Chondrocyte (in vitro differentiated cells): ENCODE measurements at places on chromosomes 11 and 22. TPM values are rescaled to one million over a fixed set of nuclear protein-coding genes. Genes with fewer than 3 reads are reported as not detected.

DNA sequence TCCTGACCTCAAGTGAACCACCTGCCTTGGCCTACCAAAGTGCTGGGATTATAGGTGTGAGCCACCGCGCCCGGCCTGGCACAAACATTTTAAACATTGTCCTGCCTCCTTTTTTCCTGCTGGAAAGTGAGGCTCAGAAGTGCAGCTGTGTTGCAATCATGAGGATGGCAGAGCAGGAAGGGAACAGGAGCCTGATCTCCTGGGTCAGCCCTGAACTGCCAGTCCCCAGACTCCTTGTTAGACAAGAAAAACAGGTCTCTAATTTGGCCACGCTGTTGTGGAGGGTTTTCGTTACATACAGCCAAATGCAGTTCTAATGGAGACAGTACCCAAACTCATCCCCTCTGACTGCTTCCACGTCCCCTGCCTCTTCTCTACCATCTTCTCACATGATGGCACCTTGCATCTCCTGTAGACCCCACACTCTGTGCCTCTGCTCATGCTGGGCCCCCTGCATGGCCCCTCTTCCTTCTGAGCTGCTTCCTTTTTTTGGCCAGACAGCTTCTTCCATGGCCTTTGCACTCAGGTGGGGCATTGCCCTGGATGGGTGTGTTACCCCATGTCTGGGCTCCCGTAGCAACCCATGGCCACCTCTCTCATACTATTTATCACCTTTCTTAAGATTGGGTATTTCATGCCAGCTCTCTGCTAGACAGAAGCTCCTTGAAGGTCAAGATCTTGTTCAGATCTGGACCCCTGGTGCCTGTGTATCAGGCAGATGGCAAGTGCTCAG lies 227.1 kb downstream of the CEP164 start:
- H3K27ac ChIP-seq, result no peak overlapping the region
- H3K27me3 ChIP-seq, result peaks cover 55% of the 10 kb centered on the region
- no peak overlapping the region for H3K4me3 ChIP-seq

GRCh38 chr11:12523180-12523924 lies 146.0 kb downstream of the PARVA start:
- H3K36me3 ChIP-seq, result peaks cover 31% of the 10 kb centered on the region
- no peaks in the 10 kb centered on the region for H3K27me3 ChIP-seq
- H3K4me1 ChIP-seq, result peaks cover 9% of the 10 kb centered on the region
- H3K4me3 ChIP-seq, result no peak overlapping the region

Gene MS4A6A
- not detected in 3 replicates for total RNA-seq

GRCh38 chr11:15937601-15938120 lies 418.7 kb downstream of the SOX6 start:
- no peaks in the 10 kb centered on the region for H3K4me1 ChIP-seq
- no peak overlapping the region for H3K4me3 ChIP-seq
- no peaks in the 10 kb centered on the region for H3K36me3 ChIP-seq
- no peaks in the 10 kb centered on the region for H3K27me3 ChIP-seq

Gene CCDC73
- total RNA-seq, result not detected in 3 replicates

DNA sequence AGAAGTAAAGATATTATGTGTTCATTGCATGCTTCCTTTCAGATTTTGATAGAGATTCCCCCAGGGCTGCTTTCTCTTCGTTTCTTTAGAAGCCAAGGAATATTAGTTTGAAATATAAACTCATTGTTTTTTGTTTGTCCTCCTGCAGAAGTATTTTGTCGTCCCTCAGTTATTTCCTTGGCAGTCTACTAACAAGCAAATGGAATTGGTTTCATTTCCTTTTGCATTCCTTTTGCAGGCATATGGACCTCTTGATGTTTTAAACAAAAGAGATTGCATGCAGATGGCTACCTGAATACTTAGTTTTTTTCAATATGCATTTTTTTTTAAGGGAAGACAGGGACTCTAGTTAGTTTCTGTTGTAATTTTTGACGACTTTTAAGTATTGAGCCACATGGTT lies 62.2 kb downstream of the BCL2L13 start:
- H3K27me3 ChIP-seq, result no peaks in the 10 kb centered on the region
- H3K4me3 ChIP-seq, result no peak overlapping the region
- no peak overlapping the region for H3K27ac ChIP-seq
- no peak for DNase-seq

DNA sequence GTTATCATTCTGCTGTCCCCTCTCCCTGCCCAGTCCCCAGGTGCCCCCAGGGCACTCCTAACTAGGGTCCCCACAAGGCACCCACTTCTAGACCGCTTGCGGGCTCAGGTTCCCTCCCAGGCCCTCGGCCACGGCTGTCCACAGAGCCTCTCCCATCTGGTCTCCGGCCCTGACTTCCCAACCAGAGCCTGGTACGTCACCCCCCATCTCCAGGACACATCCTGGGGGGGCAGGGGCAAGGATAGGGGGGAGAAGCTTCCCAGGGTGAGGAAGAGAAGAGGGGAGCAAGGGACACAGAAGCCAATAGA lies 457 bp downstream of the SSTR3 start:
- peaks cover 10% of the 10 kb centered on the region for H3K4me1 ChIP-seq
- no peaks in the 10 kb centered on the region for H3K36me3 ChIP-seq
- peaks cover 20% of the 10 kb centered on the region for H3K27me3 ChIP-seq
- no peak overlapping the region for H3K4me3 ChIP-seq
- H3K27ac ChIP-seq, result no peak overlapping the region

Gene ENTHD1
- not detected in 3 replicates for total RNA-seq

DNA sequence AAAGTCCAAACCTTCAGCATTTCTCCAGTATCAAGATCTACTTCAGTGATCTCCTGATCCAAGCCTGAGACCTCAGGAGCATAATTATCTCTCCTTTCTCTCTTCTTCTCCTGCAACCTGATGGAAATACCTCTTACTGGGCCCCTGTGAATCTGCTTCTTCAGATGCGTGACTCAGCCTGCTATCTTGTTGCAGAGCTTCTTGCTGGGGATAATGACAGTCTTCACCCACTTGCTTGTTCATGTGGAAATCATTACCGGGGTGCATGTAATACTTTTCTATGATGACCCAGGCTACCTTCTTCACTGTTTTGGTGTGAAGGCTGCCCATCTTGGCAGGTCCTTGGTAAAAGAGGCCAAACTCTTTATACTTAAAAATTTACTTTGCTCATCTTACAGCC lies 140.0 kb upstream of the POU2AF2 start:
- H3K4me3 ChIP-seq, result no peak overlapping the region
- H3K36me3 ChIP-seq, result no peaks in the 10 kb centered on the region
- peaks cover 20% of the 10 kb centered on the region for H3K27me3 ChIP-seq
- H3K4me1 ChIP-seq, result no peaks in the 10 kb centered on the region
- H3K27ac ChIP-seq, result no peak overlapping the region

Gene ART1
- total RNA-seq, result not detected in 3 replicates

- peaks cover 21% of the 10 kb centered on the region for H3K36me3 ChIP-seq
- no peaks in the 10 kb centered on the region for H3K27me3 ChIP-seq
- peaks cover 6% of the 10 kb centered on the region for H3K4me1 ChIP-seq
- DNase-seq, result no peak
These were observed 24.7 kb downstream of the TBCEL start for GRCh38 chr11:121048464-121049233.

Gene DRG1
- 44.2 to 56.2 TPM (median 49.2 TPM) in 3 replicates for total RNA-seq

GRCh38 chr11:62104816-62105653 lies 18.8 kb upstream of the INCENP start:
- no peaks in the 10 kb centered on the region for H3K27me3 ChIP-seq
- H3K4me1 ChIP-seq, result peaks cover 21% of the 10 kb centered on the region
- peak overlapping the region; percentile 59 for H3K27ac ChIP-seq

- no peaks in the 10 kb centered on the region for H3K36me3 ChIP-seq
- H3K27me3 ChIP-seq, result peaks cover 5% of the 10 kb centered on the region
- peaks cover 18% of the 10 kb centered on the region for H3K4me1 ChIP-seq
- H3K27ac ChIP-seq, result no peak overlapping the region
- H3K4me3 ChIP-seq, result no peak overlapping the region
- DNase-seq, result no peak
These were observed 307.2 kb upstream of the MPPED2 start for GRCh38 chr11:30893318-30893717.

DNA sequence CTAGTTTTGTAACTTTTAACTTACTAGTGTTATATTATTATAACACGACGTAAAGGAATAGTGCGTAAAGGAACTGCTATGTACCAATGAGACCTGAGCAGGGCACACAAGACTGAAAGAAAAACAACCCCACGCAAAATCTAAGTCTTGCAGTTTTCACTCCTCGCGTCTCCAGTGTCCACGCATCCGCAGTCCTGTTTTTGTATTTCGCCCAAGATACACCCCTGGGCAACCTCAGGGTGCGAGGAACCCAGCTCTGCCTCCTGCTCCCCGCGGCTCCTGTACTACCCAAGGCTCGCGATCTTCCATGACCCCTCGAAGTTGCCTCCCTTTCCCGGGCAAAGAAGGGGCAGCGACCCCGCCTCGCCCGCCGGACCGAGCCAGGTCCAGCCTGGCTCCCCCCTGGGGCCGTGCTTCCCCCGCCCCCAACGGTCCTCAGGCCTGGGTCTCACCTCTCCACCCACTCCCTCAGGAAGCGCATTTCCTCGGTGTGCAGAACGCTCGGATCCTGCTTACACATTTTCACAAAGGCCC lies 393 bp downstream of the ST13 start:
- H3K4me1 ChIP-seq, result peaks cover 64% of the 10 kb centered on the region
- H3K36me3 ChIP-seq, result no peaks in the 10 kb centered on the region
- H3K27me3 ChIP-seq, result no peaks in the 10 kb centered on the region
- peak overlapping the region; percentile 96 for H3K4me3 ChIP-seq
- no peak for DNase-seq

DNA sequence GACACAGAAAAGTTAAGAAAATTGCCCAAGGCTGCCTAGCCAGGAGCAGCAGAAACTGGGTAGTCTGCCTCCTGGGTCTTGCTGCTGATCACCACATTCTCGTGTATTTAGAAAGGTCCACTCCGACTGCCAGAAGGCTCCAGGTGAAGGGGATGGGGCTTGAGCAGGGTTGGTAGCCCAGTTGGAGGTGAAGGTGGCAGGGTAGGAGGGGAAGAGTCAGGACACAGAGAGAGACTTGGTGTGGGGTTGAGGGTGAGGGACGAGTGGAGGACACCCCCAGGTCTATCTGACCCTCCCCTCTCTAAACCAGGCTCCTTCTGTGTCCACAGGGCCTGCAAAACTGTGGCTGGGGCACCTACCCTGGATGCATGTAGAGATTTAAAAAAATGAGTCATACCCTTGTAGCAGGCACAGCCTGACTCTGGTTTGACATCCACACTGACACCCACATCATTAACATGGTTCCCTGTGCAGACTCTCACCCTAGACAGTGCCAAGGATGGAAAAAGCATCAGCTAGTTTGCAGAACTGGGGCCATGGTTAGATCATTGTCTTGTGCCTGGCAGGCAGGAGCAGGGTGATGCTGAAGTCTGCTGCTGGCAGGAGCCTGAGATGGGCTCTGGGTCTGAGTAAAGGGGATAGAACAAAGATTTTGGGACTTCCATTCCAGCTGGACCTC lies 273.2 kb downstream of the TENM4 start:
- DNase-seq, result no peak
- H3K27ac ChIP-seq, result no peak overlapping the region
- no peak overlapping the region for H3K4me3 ChIP-seq
- no peaks in the 10 kb centered on the region for H3K36me3 ChIP-seq
- H3K4me1 ChIP-seq, result peaks cover 6% of the 10 kb centered on the region

DNA sequence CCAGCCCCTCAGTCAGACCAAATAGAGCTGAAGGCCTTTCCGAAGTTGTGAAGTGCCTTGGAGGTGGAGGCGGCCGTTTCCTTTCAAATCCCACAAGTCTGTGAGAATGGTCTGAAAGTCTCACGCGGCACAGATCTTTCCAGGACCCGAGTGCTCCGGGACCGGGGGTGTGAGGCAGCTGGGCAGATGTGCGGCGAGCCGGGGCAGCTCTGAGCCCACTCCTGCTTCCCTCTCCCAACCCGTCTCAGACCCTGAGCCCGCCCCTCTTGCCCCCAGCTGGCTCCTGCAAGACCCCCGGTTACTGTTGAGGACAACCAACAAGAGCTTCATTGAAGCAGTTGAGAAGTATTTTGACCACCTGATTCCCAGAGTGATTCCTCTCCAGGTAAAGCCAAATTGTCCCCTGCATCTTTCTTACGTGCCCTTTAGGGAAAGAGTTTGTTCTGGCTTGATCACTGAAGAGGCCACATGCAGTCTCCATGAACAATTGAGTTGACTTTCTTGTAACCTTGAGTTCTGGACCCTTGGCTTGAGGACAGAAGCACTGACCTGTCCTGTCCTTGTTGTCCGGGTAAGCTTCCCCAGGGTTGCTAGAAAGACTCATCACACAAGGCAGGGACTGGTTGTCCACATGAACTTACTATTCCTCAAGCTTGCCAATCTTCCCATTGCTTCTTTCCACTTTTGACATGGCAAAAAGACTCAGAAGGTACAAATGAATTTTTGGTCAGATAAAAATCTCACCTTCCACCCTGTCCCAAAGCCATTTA lies 7.5 kb downstream of the GLB1L3 start:
- no peaks in the 10 kb centered on the region for H3K4me1 ChIP-seq
- no peak for DNase-seq
- peaks cover 26% of the 10 kb centered on the region for H3K27me3 ChIP-seq
- H3K4me3 ChIP-seq, result no peak overlapping the region
- no peak overlapping the region for H3K27ac ChIP-seq

DNA sequence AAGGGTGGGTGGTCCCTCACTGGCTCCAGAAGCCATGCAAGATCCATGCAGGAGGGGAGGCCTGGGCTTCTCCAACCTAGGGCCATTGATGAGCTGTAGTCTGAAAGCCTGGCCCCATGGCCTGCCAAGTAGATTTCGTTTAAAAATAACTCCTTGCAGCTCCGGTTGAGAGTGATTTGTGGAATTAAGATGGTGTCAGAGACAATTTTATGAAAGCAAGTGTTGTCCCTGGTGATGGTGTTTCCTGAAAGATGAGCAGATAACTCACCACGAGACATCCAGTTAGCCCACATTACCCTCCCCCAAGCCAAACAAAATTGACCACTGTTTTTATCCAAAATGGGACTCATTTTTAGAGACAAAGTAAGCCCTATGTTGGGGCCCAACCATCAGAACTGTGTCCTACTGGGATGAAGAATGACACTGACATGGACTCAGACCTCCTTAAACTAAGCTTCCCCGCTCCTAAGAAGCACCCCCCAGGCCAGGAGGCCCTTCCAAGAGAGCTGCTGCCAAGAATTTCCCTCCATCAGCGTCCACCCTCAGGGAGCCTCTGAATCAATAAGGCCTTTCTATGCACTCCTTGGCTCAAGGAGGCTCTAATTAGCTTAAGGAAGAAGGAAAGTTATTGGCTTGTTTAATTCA lies 174.2 kb upstream of the NCAM1 start:
- DNase-seq, result no peak
- no peak overlapping the region for H3K4me3 ChIP-seq
- H3K4me1 ChIP-seq, result no peaks in the 10 kb centered on the region
- no peak overlapping the region for H3K27ac ChIP-seq

DNA sequence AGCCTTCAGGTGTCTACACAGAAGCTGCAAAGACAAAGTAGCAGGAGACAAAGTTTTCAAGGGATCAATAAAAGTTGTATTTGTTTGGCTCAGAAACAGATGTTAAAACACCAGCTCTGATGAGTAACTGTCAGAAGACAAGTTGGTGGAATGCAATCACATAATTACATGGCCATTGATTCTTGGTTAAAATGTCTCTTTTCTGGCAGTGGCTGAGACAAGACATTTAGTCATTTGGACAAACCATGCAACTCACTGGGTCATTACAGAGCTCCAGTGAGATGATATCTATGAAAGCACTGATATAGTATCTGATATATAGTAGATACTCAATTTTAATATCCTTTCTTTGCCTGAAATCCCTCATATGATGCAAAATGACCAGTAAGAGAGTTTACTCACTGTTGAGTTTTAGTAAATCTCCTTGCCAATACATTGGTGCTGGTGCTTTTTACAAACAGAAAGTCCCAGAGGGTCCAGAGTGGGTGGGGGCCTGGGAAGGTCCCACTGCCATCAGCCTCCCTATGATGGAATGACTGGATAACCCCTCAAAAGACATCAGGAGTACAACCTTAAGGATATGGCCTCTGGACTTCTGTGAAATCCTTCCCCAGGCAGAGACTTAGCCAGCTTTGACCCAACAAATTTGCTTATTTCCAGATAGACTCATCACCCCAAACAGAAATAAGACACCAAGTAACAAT lies 95.0 kb downstream of the SLC1A2 start:
- no peaks in the 10 kb centered on the region for H3K27me3 ChIP-seq
- no peak overlapping the region for H3K4me3 ChIP-seq
- H3K4me1 ChIP-seq, result peaks cover 18% of the 10 kb centered on the region
- no peak for DNase-seq
